A549 treated with RU486 at 1 μM for 4 hours (cell line): ENCODE measurements at places on chromosomes 6 and 20. TPM values are rescaled to one million over a fixed set of nuclear protein-coding genes. Genes with fewer than 3 reads are reported as not detected.

The SLC22A1 gene
- total RNA-seq: 1.6 to 2.5 TPM (median 1.7 TPM) in 5 replicates

The CAPN11 gene
- not detected in 5 replicates for total RNA-seq

The LY6G6F gene
- total RNA-seq: not detected in 5 replicates

The BEND6 gene
- total RNA-seq: 0.53 to 1.6 TPM (median 0.88 TPM) in 5 replicates

The PRSS16 gene
- 2.7 to 3.8 TPM (median 2.8 TPM) in 5 replicates for total RNA-seq

The OPN5 gene
- total RNA-seq: not detected in 5 replicates

The SLC22A3 gene
- 25.9 to 39.8 TPM (median 36.8 TPM) in 5 replicates for total RNA-seq
